Astrocyte of the spinal cord (primary cell): ENCODE measurements at places on chromosomes 1 and 21.
A peak's percentile ranks its signal among the peaks of the same experiment; 100 is the strongest.

GRCh38 chr1:116099379-116099778 is 11.8 kb upstream of the MAB21L3 start:
- no peak for DNase-seq

- no peak for DNase-seq
These were observed 20.1 kb upstream of the MAP1LC3C start for GRCh38 chr1:242019018-242019417.

DNA sequence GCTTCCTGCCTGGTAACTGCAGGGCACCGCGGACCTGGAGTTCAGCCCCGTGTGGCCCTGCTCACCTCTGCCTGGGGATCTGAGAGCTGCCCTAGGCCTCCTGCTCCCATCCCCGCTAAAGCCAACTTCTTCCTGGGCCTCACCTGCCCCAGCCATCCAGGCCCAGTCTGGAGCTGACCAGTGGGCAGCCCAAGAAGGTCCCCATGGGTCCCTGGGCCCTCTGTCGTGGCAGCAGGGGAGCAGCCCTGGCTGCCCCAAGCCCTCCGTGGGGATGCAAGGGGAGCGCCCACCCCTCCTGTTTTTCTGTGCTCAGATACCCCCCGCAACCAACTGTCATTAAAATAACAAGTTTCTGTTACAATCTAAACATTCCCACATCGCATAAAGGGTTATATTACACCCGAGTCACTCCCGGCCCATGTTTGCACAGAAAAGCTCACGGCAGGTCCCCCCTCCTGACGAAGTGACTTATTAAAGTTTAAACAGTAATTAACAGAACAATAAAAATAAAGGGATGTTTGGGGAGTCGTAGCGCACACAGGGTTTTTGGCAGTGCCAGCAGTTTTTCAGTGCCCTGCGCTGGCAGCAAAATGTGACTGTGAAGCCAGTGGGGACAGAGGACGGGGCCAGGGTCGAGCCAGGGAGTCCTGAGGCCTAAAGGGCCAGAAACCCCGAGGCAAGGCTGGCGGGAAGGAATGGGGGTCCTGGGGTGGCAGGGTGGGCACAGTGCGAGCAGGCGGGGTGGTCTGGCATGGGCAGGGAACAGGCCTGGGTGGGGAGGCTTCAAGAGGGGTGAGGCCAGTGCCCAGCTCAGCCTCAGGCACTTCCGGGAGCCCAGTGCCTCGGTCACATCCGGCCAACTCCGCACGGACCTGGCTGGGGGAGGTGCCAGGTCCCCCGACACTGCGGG is 121.5 kb downstream of the CASZ1 start:
- DNase-seq: no peak

GRCh38 chr1:100353988-100354387 is 1.7 kb downstream of the CDC14A start:
- no peak for DNase-seq

- DNase-seq: no peak
These were observed 121.7 kb downstream of the ATF6 start for GRCh38 chr1:161887730-161888287.

- no peak for DNase-seq
These were observed 34.1 kb downstream of the CMPK1 start for GRCh38 chr1:47367651-47368050.

- no peak for DNase-seq
These were observed 102.7 kb downstream of the ADARB1 start for GRCh38 chr21:45177039-45177438.

DNA sequence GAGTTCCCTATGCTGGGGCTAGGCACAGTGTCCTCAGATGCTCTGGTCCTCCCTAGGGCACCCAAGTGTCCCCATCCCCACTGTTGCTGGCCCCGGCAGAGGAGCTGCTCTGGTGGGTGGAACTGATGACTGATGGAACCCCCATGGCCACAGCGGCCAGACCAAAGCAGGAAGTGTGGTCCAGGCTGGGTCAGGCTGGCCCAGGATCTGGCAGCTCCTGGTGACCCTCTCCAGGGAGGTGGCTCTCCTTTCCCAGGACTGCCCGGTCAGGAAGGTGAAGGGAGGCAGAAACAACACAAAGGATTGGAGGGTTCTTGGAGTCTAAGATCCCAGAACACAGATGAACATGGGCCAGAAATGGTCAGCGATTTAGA is 1.1 kb downstream of the NKAIN1 start:
- DNase-seq: no peak

- DNase-seq: no peak
These were observed 14.7 kb downstream of the CLSTN1 start for GRCh38 chr1:9809100-9809510.

GRCh38 chr1:24316645-24317044 is 2.5 kb upstream of the GRHL3 start:
- no peak for DNase-seq

GRCh38 chr1:192776998-192777397 is 31.8 kb upstream of the RGS2 start:
- DNase-seq: no peak

- no peak for DNase-seq
These were observed 31.9 kb downstream of the SLC44A5 start for GRCh38 chr1:75579046-75579445.

- peak; percentile 80 for DNase-seq
These were observed 685.0 kb downstream of the ADGRL2 start for GRCh38 chr1:82485591-82486369.

GRCh38 chr1:221165839-221166500 is 286.7 kb downstream of the HLX start:
- no peak for DNase-seq

DNA sequence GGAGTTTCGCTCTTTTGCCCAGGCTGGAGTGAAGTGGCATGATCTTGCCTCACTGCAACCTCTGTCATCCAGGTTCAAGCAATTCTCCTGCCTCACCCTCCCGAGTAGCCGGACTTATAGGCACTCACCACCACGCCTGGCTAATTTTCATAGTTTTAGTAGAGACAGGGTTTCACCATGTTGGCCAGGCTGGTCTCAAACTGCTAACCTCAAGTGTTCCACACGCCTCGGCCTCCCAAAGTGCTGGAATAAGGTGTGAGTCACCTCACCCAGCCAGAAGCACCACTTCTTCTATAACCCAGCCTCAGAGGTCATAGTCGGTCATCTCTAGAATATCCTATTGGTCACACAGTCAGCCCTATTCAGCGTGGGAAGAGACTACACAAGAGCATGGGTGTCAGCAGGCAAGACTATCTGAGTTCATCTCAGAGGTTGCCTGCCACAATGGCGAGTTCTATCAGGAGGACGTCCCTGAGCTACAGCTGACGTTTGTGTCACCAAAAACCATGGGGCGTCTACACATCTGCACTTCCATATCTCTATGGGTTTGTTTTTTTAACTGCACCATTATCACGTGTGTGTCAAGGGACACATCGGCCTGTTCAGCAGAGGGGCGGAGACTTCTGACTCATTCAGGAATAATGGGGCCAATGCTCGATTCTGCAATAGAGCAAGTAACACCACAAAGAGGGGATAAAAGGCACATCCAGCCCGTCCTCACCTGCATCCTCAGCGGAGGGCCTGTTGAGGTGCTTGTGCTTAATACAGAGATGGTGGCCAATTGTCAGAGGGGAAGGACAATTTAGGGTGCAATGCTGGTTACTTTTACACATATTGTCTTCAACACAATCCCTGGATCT is 256.3 kb upstream of the IRF2BP2 start:
- peak; percentile 76 for DNase-seq

DNA sequence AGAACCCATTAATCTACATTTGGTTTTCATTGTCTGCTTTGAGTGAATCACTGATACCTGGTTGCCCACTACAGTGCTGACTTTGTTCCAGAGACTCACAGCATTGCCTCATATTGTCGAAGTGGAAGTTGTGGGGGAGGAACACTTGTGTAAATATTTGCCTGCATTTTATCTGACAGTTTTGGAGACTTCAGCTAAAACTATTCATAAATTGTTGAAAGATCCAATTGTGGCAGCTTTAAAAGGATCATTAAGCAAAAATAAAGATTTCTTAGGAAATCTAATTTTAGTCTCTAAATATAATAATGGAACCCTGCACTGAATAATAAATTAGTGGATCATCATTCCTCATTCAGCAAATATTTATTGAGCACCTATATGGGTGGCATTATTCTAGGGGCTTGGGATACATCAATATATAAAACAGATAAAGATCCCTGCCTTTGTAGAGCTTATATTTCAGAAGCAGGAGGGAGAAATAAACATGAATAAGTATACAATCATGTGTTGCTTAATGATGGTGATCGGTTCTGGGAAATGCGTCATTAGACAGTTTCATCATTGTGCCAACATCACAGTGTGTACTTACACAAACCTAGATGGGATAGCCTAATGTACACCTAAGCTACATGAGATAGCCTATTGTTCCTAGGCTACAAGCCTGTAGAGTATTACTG is 73.5 kb downstream of the OSBPL9 start:
- peak; percentile 76 for DNase-seq
